ENCODE measurements at places on chromosomes 1 and 21.

- peak; percentile 84 for DNase-seq
These were observed 1.9 kb downstream of the S100A11 start for GRCh38 chr1:152034654-152035538.

GRCh38 chr1:192445839-192446489 is 129.2 kb downstream of the RGS21 start:
- DNase-seq = peak; percentile 70

- no peak for DNase-seq
These were observed 1.2 kb upstream of the CAMTA1 start for GRCh38 chr1:6783936-6784559.

- DNase-seq = peak; percentile 84
These were observed 73.2 kb upstream of the ABCG1 start for GRCh38 chr21:42145569-42146272.

- DNase-seq = peak; percentile 57
These were observed 147.1 kb downstream of the PGBD5 start for GRCh38 chr1:230278871-230279582.

DNA sequence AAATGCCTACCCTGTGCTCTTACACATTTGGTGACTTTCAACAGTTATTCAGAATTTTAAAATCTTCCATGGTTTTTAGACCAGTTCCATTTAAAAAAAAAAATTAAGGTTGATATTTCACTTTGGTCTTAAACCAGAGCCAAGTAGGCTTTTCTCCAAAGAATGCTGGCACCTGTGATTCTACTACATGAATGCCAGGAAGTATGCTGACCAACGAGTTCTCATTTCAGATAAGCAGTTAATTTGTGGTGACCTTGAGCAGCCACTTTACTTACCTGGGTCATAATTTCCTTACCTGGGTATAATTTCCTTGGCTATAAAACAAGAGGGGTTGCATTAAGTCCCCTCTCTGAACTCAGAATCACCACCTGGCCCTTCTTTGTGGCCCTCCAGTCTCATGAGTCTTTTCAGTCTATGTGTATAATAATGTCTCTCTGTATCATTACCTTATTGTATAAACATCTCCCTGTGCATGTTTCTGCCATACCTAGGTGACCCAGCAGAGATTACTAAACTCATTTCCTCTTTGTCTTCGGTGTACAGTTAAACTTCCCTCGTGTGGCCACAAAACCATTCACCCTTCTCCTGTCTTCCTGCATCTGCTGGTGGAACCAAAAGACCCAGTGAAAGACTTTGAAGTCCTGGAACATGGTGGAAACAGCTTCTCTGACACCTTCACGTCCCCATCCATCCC is 139.1 kb upstream of the DPT start:
- DNase-seq = no peak

GRCh38 chr1:107530543-107530942 is 389.7 kb downstream of the NTNG1 start:
- DNase-seq = no peak

DNA sequence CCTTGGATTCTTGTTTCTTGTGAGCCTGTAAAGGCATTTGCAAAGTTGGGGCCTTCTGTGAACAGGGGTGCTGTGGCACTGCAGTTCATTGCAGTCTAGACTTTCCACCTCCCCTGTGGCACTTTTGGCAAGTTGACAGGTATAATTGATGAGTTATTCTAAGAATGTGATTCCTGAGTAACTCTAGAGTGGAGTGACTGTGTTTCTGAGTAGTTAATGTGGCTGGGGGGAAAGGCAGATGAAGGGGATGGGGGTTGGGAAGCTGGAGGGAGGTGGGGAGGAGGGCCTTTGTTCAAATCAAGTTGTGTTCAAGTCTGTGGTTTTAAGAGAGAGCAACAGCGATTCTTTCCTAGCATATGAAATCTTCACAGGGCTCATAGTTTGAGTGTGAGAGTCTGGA is 32.9 kb downstream of the PBX1 start:
- DNase-seq = no peak

DNA sequence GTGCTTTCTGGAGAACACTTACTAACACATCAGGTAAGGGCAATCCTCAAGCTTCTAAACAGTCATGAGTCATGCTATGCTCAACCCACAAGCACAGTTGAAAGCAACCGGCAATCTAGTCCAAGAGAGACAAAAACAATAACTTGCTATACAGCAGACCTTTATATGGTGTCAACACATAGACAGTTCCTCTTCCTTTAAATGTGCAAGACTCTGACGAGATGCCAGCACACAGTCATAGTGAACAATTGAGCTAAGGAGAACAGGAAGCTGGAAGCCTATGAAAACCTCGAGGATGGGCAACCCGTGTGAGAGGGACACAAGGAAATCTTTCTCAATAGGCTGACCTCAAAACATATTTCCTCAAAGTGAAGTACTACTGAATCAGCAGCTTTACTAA is 5.3 kb downstream of the ADIPOR1 start:
- no peak for DNase-seq

DNA sequence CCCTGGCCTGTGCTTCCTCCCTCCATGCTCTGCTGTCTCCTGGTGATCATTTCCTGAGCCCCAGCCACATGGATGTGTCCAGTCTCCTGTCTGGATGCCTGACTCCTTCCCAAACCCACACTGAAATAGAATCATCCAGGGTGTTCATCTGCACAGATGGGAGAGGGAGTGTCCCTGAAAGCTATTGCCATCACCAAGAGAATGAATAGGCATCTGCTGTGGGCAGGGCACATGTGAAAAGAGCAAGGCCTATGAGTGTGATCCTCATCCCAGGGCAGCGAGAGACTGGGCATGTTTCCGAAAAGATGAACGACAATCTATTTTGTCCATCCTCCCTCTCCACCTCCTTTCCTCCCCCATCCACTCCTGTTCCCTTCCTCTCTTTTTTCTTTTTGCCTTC is 5.0 kb downstream of the IGSF21 start:
- DNase-seq = no peak

GRCh38 chr1:77687519-77687906 is 5.1 kb upstream of the ZZZ3 start:
- DNase-seq = no peak

- no peak for DNase-seq
These were observed 107.2 kb downstream of the C1orf21 start for GRCh38 chr1:184493987-184494388.

DNA sequence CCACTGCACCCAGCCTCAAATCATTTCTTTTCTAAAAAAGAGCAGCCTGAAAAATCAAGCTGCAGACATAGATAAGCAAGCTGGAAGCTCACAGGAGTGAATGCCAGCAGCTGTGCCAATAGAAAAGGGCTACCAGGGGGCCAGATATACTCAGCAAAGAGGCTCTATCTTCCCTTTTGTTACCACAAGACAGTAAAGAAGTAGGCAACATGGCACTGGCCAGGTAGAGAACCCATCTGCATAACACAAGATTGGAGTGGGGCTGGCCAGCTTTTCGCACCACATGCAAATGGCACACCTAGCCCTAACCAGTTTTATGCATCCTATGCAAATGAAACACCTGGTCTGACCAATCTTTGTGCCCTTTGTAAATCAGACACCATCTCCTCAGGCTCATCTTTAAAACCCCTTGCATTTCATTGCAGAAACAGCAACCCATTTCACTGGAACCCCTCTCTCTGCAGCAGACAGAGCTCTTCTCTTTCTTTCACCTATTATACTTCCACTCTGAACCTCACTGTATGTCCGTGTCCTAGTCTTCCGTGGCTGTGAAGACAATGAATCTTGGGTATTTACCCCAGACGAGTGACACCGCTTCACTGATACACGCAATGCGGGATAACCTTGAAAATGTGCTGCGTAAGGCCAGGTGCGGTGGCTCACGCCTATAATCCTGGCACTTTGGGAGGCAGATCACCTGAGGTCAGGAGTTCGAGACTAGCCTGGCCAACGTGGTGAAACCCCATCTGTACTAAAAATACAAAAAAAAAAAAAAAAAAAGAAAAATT is 15.1 kb downstream of the CASP9 start:
- DNase-seq = no peak

DNA sequence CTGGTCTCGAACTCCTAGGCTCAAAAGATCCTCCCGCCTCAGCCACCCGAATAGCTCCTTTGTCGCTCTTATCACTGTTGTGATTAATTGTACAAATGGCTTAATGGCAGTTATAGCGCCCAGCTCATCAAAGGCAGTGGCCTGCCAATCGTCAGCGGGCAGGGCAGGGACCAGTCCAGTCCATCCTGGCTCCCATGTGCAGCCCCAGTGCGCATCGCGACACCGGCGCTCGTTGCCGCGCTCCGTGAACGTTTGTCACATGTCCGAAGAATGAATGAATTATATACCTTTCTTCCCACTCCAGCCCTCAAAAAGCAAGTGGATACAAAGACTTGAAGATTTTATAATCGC is 18.4 kb downstream of the MTX1 start:
- peak; percentile 96 for DNase-seq

- DNase-seq = no peak
These were observed 175.5 kb upstream of the PTBP2 start for GRCh38 chr1:96545935-96546656.

DNA sequence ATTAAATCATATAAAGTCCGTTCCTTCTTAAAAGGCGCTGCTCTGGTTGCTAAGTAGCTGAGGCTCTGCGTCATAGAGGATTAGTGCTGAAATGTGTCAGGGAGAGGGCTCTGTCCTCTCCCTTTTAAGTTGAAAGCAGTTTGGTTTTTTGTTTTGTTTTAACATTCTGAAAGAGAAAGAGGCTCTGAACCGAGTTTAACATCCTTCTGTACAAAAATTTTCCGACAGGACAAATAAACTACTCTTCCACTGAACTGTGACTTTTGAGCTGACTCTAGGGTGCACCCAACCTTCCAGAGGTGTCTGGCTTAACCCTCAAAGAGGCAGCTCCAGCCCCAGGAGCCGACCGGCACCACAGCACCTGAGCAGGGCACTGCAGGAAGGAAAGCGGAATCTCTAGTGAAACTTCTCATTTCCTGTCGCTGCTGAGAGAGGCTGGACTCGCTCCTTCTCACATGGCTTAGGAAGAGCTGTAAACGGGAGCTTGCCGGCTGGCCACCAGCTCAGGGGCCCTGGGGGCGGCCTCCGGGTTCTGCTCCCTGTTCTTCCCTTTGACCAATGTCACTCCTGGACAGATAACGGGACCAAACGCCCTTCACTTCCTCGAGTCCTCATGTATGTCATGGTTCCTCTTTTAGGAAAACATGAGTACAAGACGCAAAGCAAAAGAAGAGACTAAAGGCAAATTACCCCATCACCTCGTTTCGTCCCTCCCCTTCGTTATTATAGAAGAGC is 1.2 kb downstream of the VAV3 start:
- peak; percentile 83 for DNase-seq

- DNase-seq = no peak
These were observed 92.2 kb upstream of the TTC39A start for GRCh38 chr1:51422367-51423072.

DNA sequence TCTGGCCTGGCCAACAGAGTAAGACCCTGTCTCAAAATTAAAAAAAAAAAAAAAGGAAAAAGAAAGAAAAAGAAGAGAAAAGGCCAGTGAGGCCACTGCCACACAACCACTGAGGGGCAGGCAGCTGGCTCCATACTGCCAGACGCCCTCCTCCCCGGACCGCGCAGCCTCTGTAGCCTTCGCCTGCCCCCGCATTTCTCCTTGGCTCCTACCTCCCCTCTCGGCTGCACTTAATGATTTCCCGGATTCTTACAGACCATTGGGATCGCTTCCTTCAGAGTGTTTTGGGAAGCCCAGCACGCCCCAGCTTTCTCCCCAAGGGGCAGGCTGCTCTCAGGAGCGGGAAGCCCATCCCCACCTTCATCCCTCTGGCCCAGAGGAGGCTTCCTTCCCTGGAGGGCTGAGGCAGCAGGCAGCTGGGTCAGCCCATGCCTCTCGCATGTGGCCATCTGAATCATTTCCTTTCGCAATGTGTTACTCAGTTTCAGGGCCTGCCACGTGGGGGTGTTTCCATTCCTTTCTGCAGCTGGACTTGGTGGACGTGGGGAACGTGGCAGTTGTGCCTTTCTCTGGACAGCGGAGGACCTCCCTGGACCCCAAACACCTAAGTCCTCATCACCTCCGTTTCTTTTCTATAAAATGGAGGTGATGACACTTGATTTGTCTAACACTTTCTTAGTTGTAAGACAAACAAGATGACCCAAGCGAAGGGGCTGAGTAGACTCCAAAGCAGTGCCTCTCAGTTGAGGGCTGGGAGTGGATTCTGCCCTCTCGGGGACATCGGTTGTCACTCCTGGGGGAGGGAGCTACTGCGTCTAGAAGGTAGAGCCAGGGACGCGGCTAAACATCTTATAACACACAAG is 2.3 kb downstream of the SLC2A5 start:
- DNase-seq = no peak

DNA sequence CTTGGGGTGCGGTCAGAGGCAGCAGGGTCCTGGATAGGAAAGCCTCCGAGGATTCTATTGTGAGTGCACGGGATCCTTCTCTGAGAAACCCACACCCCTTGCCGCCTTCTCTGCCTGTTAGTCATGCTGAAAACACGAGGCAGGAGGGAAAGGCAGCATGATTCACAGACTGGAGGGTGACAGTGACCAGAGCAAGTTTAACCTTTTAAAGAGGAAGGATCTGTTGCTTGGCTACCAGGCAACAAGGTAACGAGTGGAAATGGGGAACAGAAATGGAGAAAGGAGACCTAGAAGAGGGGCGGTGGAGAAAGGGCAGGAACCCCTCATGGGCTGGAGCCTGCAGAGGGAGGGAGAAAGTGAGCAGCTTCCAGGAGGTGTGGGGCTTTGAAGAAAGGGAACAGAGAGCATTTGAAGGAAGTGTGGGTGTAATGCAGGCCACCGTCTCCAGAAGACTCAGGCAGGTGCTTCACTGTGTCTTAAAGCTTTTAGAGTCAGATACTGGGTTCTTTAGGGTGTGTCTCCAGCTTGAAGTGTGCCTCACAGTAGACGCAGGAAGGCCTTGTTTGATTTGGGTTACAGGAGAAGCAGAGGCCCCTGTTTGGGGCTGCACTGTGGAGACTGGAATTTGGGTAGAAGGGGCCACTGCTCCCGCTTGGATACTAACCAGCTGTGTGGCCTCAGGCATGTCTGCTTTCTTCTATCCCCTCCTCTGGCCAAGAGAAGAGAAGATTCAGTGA is 19.1 kb downstream of the OPTC start:
- DNase-seq = peak; percentile 60

DNA sequence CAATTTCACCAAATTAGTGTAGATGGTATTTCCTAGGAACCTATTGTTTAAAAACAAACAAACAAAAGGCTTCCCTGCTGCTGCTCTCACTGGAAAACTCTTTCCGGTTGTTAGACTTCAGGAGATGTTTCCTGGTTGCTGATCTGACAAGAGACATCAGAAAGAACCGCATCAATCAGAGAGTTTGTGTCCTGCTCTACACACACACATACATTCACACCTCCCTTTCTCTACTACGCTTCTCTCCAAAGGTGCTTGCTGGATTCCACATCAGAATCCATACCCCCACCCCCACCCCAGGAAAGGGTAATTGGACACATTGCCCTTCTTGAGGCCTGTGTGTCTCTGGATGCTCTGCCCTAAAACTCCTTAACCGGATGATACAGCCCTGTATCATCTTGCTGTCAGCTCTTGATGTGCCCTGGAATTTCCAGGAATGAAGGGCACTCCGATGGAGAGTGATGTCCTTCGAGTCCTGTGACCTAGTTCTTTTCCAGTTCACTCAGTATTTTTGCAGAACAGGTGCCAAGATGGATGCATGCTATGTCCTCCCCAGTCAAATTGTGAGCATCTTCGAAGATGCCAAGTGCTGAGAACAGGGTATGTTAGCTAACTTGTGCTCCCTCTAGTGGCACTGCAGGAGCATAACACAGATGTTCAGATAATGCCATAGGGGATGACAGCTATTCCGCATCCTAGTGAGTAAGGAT is 113.7 kb upstream of the SLC35F3 start:
- DNase-seq = no peak

- DNase-seq = no peak
These were observed 40.0 kb upstream of the CACNA1E start for GRCh38 chr1:181443231-181443853.
